ENCODE measurements at places on chromosomes 5 and 9. TPM values are rescaled to one million over a fixed set of nuclear protein-coding genes. Genes with fewer than 3 reads are reported as not detected.

Gene OR1J2
- not detected for total RNA-seq

Gene SOHLH1
- not detected for total RNA-seq

Gene SVEP1
- total RNA-seq, result 150 TPM

Gene NSG2
- not detected for total RNA-seq

Gene NOL6
- 28.3 TPM for total RNA-seq

Gene C5orf34
- total RNA-seq, result 1.3 TPM

Gene SURF6
- 9.6 TPM for total RNA-seq

Gene ANKRD20A1
- total RNA-seq, result 0.73 TPM

Gene MOB3B
- total RNA-seq, result 0.15 TPM

Gene IFNB1
- total RNA-seq, result not detected

Gene MEF2C
- 14.1 TPM for total RNA-seq

Measured in smooth muscle cell of trachea (primary cell).